ENCODE measurements at places on chromosomes 6 and 20.

DNA sequence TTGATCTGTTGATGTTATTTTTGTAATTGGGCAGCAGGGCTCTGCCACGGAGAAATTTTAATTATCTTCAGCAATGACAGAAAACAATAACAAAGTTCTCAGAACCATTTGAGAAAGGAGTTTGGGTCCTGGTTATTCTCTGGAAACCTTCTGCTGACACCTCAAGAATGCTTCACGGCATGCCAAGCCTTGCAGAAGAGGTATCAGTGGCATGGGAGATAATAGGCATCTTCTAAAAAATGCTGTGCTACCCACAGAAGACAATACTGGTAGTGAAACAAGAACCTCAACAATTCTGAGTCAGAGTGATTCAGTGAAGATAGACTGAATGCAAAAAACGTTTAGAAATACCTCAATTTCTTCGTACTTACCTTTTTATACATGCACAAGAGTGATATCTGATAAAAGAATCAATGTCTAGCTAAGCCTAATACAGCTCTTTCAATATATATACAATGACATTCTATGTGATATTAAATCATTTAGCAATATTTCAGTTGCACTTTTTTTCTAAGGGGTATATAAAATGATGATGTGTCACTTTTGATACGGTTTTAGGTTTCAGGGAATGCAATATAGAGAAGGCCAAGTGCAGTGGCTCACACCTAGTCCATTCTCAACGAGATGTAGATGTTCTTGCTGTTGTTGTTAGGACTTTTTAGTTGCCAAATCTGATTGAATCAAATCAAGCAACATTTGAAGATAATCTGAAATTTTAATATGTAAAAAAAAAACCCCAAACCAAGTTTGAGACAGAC is 110.4 kb upstream of the COL21A1 start:
- DNase-seq: no peak

DNA sequence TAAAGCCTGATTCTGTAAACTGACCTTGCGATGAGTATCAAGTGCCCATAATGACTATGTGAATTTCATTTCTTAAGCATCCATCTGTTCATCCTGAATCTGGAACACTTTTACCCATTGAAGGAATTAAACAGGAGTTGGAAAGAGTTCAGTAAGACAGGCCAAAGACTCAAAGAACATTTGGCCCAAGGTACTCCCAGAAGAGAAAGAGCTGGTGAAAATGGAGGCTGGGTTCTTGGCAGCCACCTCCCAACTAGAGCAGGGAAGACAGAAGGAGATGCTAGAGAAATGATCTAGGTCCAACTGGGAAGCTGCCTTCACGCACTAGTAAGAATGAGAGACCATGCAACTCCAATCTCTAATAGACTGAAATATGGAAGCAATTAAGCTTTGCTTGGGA is 290.8 kb upstream of the RNF24 start:
- no peak for DNase-seq

- no peak for DNase-seq
Measured at GRCh38 chr6:130693944-130694343, 133.3 kb upstream of the SMLR1 start.

DNA sequence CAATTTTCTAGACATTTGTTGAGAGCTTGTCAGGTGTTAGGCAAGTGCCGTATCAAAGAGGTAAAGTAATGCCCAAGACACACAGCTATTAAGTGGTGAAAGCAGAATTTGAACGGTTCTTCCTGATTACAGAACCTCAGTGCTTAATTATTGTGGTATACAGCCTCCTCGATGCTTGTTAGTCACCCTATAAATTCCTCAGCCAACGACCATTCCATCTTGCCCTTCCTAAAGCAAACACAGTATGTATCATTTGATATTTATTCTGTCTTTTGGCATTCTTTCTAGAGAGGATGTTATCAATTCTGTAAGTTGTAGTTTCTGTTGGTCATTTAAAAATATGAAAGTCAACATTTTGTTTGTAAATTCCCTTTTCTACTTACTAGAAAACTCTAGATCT is 297.8 kb upstream of the BMP2 start:
- DNase-seq: no peak

DNA sequence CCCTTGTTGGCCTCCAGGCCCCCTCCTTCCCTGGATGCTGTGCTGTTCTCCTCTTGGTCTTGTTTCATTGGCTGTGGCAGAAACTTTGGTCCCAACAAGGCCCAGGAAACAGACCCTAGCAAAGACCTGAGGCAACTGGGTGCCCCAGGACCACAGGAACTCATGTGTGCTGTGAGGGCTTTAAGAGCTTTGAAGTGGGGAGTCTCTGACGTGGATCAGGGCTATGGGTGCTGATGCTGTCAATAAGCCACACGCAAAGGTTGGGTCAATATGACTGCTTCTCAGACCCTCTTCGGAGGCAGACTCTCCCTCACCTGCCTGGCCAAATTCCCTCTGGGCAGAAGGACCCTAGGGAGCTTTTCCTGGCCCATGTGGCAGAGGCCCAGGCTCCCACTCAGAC is 91.5 kb upstream of the MLN start:
- no peak for DNase-seq

DNA sequence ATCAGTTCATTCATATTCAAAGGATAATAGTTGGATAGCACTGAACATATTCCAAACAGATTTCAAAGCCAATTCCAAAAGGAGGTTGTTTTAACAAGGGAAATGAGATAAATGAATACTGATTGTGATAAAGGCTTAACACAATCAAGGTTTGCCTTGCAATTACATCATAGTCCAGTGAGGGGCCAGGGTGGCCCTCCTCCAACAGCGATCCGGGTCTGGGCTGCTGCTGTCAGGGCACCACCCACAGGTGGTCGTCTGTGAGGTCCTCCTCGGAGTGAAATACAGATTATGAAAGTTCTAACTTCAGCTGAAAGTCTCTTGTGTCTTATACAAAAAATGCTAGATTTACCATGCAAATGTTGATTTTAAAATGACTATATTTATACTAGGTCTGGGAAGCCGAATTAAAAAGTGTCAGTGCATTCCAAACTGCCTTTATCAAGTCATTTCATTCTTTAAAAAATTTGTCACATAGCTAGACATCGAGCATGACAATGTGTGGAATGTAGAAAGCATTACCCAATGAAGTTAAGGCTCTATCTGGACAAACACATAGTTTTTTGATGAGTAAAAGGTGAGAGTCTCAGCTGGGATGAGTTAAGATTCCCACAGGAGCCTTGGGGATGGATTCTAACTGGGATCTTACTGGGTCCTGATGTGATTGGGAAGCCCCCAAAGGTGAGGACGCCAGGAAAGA is 65.9 kb upstream of the SLC22A23 start:
- no peak for DNase-seq

GRCh38 chr6:23618366-23618765 is 507.6 kb upstream of the NRSN1 start:
- DNase-seq: no peak

- no peak for DNase-seq
Measured at GRCh38 chr6:7697432-7697819, 28.5 kb upstream of the BMP6 start.

DNA sequence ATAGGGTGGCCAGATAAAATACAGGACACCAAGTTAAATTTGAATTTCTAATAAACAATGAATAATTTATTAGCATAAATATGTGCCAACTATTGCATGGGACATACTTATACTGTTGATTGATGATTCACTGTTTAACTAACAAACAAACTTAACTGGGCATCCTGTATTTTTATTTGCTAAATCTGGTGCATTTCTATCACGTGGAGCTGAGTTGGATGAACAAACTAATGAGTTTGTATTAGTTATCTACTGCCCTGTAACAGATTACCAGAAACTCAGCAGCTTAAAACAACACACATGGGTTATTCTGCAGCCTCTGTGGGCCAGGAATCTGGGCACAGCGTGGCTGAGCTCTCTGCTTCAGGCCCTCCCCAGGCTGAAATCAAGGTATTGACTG is 28.2 kb upstream of the PMEPA1 start:
- DNase-seq: no peak

DNA sequence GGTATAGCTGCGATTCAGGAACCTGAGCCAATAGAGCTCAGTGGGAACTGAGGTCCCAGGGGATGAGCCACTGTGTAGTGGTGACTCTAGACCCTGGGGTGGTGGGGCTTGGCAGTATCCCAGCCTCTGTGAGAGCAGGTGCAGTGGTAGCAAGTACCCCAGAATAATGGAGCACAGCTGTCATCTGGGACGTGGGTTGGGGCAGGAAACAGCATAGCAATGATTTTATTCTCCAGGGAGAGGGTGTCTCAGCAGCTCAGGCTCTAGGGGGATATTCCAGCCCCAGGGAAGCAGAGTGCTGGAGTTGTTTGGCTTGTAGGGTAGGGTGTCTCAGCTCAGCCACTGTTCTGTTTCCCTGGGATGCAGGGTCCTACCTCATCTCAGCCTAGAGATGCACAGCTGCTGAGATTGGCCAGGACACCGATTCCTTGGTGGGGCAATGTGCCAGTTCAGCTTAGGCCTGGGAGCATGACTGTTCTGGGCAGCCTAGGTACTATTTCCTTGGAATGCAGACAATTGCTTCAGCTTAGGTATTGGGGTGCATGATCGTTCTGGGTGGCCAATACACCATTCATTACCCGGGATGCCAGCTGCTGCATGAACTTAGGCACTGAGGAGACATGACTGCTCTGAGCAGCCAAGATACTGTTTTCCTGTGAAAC is 34.0 kb upstream of the NUP153 start:
- no peak for DNase-seq

GRCh38 chr6:169445661-169446581 is 192.3 kb upstream of the THBS2 start:
- DNase-seq: no peak

GRCh38 chr6:93358435-93358834 is 60.9 kb downstream of the EPHA7 start:
- no peak for DNase-seq

DNA sequence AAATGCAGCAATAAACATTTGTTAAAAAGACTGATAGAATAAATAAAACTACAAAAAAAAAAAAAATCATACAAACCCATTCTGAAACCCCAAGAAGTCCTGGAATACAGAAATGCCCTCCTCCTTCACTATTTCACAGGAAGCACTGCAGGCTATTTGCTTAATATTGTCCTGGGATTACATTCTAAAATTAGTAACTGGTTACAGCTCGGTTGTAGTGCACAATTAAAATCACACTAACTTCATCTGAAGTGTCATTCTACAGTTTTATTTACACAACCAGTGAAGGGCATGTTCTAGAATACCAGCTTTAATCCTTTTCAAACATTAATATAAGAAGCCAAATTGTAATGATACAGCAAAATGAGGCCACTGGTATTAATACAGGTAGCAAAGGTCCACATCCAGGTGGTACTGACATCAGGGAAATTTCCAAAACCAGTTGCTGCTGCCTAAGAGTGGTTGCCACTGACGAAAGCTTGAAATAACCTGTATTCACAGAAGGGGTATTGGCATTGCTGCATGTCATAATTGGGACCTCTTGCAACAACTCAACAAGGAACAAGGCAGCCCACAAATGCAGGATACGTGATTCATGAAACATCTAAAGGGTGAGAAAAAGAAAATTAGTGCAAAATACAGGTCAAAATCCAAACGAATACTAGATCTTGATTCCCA is 26.9 kb downstream of the AKIRIN2 start:
- DNase-seq: no peak

GRCh38 chr6:13445005-13445743 is 42.2 kb downstream of the GFOD1 start:
- DNase-seq: peak; percentile 38

- DNase-seq: no peak
Measured at GRCh38 chr6:57303931-57304681, 13.3 kb upstream of the PRIM2 start.

DNA sequence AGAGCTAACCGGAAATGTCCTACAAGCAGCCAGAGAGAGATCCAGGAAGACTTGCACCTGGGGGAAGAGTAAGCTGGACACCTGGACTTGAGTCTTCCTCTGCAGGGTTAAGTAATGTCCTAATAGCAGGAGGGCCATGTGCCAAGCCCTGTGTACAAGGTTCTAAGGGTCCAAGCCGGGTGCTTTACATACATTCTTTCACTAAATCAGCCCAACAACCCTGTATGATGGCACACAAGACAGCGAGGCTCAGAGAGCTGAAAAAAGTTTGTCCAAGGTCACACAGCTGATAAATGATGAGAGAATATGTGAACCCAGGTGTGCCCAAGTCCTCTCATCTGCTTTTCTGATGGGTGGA is 215.1 kb upstream of the CDYL start:
- no peak for DNase-seq

- no peak for DNase-seq
Measured at GRCh38 chr20:12166053-12166717, 248.5 kb downstream of the BTBD3 start.
